ENCODE measurements at places on chromosomes 7 and 10.

DNA sequence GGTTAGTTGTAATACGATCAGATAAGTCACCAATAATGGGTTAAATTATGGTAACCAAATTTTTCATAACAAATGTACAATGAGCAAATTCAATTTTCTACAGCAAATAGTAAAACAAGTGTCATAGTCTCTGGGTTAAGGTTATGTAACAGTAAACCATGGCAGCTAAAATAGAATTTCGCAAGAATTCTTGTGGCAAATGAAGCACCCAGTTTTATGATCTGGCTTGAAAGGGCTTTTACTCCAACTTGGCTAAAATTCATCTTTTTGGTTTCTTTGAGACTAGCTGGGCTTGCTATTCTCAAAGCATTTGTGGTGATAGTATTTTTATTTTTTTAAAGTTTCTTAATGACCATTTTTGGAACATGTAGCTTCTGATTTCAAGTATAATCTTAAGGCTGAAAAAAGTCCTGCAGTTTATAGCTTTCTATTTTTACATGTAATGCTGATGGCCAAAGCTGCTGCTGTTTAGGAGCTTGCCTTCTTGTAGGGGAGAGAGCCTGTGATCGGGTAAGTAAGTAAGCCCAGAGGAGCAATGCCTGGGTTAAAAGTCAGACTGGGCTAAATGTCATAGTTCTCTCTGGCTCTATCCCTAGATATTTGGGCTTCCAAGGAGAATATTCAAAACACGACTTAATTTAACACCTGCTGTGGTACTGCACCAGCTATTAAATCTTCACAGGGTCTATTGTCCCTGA is 55.5 kb upstream of the SYPL1 start:
- no peak for DNase-seq

- DNase-seq: no peak
Measured at GRCh38 chr10:44309939-44310761, 74.7 kb downstream of the CXCL12 start.

- no peak for DNase-seq
Measured at GRCh38 chr7:133021196-133021595, 60.7 kb downstream of the CHCHD3 start.

GRCh38 chr7:16365952-16366351 is 55.4 kb downstream of the CRPPA start:
- DNase-seq: no peak

DNA sequence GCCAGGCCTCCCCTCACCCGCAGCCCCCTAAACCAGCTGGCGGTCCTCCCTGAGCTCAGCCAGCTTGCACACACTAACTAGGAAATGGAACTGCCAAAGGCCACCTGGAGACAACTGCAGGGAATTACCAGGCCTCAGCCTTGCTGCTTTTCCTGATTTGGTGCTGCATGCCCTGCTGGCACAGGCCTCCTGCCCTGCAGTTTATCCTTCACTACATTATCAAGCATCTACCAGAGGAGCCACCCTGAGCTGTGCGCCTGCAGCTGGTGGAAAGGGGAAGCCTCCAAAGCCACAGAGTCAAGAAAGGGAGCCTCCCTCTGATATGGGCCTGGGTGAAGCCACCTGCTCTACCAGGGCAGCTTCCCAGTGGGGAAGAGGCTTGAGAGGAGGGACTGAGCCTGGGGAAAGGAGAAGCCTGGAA is 139.8 kb downstream of the GRID1 start:
- DNase-seq: peak; percentile 85

- no peak for DNase-seq
Measured at GRCh38 chr10:131094527-131095312, 216.8 kb downstream of the TCERG1L start.

DNA sequence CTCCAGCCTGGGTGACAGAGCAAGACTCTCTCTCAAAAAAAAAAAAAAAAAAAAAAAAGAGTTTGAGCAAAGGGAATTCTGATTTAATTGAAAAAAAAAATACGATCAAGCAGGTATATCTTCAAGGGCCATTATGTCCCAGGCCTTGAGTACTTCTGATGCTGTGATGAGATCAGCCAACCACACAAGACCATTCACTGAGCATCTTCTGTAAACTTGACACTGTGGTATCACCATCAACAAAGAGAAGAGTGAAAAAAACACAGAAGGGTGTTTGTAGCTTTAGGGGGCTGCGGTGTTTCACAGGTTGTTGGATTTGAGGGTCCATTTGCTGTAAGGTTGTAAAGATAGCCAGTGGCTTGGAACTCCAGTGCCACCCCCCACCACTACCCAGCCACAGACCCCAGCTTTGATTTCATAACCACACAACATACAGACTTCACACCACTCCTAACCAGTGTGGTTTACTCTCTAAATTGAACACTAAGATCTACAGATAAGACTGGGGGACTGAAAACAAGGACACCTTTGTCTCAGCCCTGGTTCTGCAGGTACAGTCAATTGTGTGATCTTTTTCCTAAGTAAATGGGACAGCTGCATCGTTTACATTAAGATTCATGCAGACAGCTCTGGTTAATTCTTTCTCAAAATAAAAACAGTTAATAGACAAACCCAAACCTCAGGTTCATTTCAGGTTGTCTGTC is 66.4 kb downstream of the CDC123 start:
- no peak for DNase-seq

DNA sequence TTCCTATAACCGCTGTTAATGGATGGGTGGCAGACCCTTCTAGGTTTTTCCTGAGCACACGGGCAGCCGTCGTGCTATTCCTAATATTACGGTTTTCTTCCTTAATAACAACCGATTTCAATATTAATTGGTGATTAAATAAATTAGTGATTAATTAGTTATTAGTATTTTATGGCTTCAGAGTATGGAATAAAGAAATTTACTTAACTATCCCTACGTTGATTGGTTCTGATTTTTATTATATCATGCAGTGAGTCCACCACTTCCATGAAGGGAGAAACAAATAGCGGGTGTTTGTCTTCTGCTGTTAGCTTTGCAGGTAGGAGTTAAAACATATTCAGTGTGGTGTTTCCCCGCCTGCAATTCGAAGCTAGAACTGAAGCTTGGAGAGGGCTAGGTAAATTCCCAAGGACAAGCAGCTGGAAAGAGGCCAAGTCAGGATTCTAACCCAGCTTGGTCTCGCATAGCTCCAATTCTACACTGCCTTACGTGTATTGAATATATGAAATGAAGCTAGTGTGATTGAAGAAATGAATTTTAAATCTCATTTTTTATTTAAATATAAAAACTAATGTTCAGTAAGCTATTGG is 928 bp upstream of the CSTF2T start:
- no peak for DNase-seq

DNA sequence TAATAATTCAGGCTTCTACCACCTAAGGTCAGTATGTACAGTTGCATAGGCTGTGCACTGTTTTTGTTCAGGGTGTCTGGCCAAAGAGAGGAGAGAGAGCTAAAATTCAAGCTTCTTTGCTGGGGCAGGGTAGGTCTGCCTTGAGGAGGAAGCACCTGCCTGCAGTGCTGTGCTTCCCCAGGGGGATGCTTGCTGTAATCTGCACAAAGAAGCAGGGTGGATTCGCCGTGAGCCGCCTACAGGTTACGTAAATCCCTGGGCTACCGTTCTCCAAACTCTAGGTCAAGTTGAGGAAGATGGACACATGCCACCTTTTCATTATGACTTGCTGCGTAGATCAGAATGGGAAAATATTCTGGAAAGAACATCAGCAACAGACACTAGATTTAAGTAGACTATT is 543.3 kb downstream of the TNS3 start:
- no peak for DNase-seq

GRCh38 chr10:127400216-127400615 is 148.9 kb upstream of the NPS start:
- DNase-seq: no peak

DNA sequence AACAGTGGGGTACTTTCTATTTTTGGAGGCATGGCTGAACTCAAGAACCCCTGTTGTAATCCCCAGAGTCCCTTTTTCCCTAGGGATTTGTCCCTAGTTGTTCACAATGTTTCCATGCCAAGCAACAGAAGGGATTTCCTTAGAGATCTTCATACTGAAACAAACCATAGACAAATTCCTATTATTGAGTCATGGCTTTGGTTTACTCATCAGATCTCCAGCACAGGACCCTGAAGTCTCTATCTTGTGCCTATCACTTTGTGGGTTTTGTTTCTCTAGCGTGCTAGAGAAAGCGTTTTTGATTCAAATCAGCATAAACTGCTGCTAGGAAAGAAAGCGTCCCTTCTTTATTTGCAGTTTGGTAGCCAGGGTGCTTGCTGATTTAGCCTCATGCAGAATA is 165.0 kb downstream of the BAMBI start:
- no peak for DNase-seq

DNA sequence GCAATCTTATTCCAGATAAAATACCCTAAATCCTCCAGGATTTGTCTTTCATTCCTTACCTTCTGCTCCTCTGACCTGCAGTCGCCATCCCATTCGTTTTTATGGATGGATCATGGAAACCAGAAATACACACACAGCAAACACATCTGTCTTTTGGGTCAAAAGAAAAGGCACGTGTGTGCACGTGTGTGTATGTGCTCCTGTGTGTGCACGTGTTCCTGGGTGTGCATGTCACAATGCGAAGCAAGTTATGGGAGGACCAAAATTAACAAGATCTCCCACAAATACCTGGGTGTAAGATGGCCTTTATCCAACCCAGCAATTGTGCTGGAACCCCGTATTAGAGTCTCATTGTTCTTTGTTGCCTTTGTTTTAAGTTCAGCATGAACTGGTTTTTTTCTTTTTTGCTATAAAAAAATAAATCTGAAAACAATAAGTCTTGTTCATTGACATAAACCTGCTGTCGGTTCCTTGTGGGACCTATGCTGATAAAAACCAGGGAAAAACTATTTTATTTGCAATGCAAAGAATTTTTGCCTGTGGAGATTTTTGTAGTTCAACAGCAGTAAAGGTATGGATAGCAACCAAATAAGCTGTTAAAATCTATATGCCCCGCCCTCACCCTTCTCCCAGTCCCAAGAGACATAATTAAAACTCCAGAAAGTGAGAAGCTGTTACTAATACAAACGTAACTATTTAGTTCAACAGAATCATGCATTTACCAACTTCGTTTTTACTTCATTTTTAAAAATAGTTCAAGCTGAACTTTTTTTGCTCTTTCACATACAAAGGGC is 229.6 kb downstream of the CREB5 start:
- no peak for DNase-seq

GRCh38 chr7:27235387-27236311 is 7.0 kb upstream of the EVX1 start:
- DNase-seq: peak; percentile 30

GRCh38 chr7:80135309-80136104 is 876 bp downstream of the GNAI1 start:
- DNase-seq: peak; percentile 1

GRCh38 chr7:81416659-81417058 is 353.2 kb downstream of the HGF start:
- no peak for DNase-seq
